Skeletal muscle tissue (tissue), 5 donors: ENCODE measurements at places on chromosomes 3 and 15. TPM values are rescaled to one million over a fixed set of nuclear protein-coding genes. Genes with fewer than 3 reads are reported as not detected.

The GP9 gene
- total RNA-seq, result not detected

The ZMYND10 gene
- total RNA-seq, result 0.52 TPM

The CD80 gene
- total RNA-seq, result 1.0 TPM

The NAA50 gene
- total RNA-seq, result 65.2 TPM
